Effector memory CD4-positive, alpha-beta T cell (primary cell): ENCODE measurements at places on chromosomes 2 and 18.

- no peak for DNase-seq
These were observed 277.4 kb upstream of the MC4R start for GRCh38 chr18:60649842-60650536.

DNA sequence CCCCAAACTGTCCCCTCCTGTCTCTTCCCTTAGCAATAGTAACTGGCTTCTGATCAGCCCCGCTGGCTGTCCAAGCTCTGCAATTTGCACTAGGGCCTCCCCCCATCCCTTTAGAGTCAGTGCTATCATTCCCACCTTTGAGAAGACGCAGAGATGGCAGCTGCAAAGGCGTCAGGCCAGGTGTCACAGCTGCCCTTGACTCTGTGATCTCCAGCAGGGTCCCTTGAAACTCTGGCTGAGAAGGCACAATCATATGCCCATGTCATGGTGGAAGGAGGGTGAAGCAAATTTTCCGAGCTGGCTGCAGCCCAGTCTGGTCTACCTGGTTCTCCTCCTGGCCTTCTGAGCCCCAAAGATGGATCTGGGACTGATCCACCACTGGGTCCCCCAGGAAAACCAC is 49.2 kb upstream of the TEX51 start:
- no peak for DNase-seq

- DNase-seq, result no peak
These were observed 124.8 kb upstream of the RNF152 start for GRCh38 chr18:62017618-62018017.

- no peak for DNase-seq
These were observed 27.0 kb upstream of the THUMPD2 start for GRCh38 chr2:39805936-39806608.

DNA sequence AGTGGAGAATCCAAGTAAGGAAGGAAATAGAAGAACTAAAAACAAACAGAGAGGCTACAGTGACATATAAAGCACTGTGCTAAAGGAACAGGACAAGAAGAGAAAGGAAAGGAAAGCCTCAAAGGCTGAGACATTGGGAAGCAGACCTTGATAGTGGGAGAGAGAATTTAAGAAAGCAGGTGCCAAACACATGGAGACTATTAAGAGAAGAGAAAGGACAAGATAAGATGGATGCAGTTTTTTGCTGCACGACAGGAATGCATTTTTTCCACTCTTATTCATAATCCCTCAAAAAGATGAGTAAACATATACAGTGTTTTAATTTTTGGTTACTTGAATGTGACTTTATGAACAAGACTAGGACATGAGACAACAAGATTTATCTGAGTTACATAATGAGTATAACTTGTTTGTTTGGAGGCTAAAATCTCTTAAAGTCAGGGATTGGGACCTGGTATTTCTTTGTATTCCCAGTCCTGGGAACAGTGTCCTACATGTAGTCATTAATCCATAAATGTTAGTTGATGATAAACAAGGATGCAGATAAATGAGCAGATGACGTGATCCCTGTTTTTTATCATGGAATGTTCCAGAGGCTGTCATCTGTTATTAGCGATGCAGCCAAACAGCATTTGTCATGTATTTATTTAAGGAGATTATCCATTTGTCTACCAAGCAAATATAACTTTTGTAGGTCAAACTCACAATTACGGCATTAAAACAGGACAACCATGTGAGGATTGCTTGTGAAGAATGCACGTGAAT is 141.7 kb downstream of the DNER start:
- DNase-seq, result no peak

DNA sequence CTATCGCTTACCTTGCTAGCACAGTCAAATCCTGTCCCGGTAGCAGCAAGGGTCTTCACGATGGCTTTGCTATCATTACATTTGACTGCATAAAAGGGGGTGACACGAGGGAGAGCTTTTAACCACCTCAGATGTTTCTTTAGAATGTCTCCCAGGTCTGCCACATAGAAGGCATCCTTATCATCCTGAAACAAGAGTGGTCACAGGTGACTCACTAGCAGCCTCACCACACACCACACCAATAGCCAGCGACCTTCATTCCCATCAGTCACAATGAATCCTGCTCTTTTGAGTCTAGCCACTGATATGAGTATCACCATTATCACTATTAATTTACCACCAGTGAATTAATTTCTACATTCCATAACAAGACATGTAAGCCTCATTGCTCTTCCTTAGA is 3.7 kb downstream of the ODC1 start:
- no peak for DNase-seq

DNA sequence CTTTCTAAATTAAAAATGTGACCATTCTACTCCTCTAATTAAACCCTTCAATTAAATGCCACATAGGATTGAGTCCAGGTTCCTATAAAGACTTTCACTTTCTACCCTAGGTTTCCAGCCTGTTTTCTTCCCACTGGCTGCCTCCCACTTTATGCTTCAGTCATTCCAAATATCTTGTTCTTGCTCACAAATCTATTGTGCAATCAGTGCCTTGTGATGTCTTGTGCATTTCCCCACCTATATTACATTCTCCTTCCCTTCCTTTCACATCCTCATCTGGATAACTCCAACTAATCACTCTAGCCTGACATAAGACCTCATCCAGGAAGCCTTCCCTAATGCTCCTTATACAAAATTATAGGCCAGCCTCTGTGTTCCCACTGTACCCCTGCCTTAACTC is 281.7 kb upstream of the LRATD1 start:
- no peak for DNase-seq

DNA sequence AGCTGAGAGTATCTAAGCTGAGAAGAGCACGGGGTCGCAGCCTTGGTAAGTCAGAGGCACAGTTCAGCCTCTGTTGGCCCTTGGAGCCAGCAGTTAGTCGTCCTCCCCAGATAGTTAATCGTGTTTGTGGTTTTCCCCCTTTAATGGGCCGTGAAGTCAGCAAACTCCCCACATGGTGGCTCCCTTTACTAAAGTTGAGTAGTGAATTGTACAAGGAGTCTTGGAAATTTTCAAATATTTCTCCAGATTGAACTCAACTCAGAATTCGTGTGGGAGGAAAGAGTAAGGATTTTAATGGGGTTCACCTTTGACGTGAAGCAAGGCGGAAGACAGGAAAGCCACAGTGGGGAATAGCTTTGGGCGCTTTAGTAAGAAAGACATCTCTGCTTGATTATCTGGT is 2.4 kb upstream of the ADCYAP1 start:
- DNase-seq, result no peak

DNA sequence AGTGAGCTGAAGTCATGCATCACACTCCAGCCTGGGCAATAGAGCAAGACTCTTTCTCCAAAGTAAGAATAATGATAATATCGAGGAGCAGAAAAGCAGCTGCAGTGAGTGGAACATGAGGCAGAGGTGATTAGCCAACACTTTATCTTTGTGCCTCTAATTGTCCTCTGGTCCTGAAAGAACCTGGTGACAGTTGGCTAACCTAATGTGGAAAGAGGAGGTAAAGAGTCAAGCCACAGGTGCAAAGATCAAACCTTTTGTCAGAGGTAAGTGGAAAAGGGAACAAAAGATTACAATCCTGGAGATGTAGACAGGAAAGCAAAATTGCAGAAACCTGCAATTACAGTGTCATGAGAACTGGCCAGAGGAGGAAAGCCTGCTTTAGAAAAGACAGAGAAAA is 53.5 kb upstream of the LCLAT1 start:
- DNase-seq, result no peak

DNA sequence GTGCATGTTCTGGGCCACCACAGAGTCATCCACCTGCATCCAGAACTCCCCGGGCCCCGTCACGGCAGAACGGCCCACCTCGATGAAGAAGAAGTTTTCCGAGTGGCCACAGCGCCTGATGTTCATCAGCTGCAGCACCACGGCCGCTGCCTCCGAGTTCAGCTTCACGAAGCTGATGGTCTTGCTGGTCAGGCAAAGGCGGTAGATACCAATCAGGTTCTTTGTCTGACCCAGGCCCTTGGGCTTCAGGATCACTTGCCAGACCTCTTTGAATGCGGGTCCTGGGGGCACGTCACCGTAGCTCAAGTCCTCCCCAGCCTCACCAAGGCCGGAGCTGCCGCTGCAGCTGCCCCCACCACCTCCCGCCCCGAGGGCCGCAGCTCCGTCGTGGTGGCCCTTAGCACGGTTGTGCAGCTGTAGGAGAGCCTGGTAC is 1.6 kb downstream of the IRS1 start:
- no peak for DNase-seq

- no peak for DNase-seq
These were observed 136.4 kb downstream of the ZNF407 start for GRCh38 chr18:74734013-74734444.

DNA sequence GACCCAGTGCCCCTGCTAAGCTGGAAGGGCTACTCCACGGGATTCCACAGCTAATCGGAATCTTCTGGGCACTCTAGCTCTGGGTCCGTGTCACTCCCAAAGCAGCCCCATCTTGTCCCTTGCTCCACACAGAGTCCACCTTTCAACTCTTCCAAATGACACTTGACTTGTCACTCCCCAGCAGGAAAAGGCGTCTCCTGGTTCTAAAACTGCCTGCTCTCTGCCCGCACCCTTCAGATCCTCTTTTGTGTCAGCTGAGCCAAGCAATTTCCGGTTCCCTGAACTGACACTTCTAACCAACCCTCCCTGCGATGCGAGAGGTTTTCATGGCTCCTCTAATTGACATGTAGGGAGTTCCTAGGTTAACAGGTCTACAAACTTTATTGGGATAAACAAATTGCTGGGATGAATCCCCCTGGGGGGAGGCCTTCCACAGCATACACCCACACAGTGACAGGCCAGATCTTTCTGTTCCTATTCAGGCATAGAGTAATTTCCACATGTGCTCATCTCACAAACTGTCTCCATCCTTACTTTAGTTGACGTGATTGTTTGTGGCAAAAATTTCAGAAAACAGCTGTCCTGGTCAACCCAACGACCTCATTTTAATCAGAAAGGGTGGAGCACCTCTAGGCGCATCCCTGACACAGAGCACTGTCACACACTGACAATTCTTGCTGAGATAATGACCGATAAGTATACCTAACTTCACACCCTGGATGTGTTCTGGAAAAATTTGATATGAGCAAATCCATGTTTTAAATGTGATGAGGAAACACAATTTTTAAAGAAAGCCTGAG is 104.9 kb downstream of the RBMS1 start:
- peak; percentile 24 for DNase-seq

- no peak for DNase-seq
These were observed 131.4 kb downstream of the CLIP4 start for GRCh38 chr2:29246383-29247300.

DNA sequence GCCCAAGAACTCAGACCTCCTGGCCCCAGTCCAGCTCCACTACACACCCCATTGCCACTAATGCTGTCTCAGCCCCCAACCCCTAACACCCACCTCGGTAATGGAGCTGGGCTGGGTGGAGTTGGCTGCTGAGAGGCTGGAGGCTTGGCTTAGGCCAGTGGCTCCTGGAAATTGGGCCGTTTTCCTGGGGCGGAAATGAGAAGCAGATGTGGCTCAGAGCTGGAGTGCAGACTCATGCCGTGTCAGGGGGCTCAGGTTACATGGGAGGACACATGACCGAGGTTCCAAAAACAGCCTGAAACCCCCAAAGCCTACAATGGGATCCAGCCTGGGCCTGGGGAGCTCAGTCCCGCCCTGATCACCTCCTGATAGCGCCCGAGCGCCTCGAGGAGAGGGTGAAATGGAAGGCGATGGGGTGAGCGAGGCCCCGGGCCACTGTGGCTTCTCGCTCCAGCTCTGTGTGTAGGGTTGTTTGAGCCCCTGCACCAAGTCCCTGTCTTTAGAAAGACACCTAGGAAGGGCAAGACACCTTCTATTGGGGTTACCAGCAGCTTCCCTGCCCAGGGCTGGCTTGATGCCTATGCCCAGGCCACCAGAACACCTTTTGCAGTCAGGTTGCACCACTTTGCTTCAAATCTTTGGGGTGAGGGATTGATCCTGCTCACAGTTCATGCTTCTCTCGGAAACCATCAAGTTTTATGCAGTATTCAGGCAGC is 175.7 kb upstream of the HAAO start:
- no peak for DNase-seq

DNA sequence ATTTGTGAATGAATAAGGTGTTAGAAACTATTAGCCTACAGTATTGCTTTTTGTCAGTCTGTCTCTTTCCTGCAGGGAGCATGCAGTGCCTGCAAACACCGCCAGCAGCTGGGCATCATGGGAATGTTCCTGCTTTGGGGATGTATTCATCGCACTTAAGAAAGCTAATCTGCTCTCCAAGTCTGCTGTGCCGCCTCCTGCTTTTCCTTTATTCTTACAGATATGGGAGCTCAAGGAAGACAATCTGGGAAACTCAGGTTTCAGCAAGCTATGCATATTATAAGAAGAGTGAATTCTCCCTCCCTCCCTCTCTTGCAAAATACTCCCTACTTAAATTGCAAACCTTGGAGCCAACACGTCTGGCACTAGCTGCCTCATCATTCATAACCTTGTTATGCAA is 479.2 kb upstream of the ACVR2A start:
- no peak for DNase-seq

DNA sequence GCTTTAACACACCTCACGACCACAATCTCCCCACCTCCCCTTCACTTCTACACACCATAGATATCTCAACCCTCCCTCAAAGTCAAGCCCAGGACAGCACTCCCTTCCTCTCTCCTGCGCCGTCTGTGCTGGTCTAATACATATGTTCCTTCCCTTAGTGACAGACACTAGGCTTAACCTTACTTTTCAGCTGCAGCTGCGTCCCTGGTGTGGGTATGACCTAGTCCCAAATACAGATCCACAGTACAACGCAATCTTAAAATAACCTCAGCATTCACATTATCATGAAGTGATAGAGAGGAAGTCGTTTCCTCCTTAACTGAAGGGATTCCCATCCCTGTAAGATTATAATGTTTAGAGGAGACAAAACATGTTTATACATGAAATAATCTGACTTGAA is 192.7 kb upstream of the TANK start:
- DNase-seq, result no peak

DNA sequence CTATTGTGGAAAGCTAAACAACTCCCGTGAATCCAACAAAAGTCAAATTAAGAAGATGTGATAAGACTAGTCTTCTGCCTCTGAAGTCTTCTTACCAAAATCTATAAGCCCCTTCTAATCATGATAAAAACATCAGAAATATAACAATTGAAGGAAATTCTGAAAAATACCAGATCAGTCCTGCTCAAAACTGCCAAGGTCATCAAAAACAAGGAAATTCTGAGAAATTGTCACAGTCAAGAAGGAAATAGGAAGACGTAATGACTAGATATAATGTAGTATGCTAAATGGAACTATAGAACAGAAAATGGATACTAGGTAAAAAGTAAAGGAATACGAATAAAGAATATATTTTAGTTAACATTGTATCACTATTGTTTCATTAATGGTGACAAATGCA is 314.0 kb downstream of the TMX3 start:
- no peak for DNase-seq

- DNase-seq, result no peak
These were observed 77.7 kb upstream of the WDR75 start for GRCh38 chr2:189363559-189363958.

DNA sequence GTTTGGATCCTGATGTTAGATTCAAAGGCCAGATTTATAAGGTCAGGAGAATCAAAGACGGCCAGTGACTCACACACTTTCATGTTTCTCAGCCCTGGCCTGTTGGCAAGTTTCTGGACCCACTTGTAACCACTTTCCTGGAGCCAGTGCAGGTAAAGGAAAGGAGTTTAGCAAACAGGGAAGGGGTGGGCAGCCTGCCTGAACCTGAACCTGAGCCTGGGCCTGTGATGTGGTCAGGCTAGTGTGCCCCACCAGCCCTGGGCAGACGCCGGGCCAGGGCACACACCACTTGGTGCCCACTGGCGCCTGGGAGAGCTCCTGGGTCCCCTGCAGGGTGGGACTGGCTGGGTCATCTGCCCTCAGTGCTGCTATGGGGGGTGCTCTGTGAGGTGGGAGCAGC is 100.5 kb upstream of the SPRED2 start:
- DNase-seq, result no peak

- no peak for DNase-seq
These were observed 66.4 kb upstream of the SESTD1 start for GRCh38 chr2:179331061-179331460.
